Stimulated activated CD4-positive, alpha-beta T cell treated with anti-CD3 and anti-CD28 coated beads, Interleukin-1b, Interleukin-23, amount 100 ng/mL, for 1 hour (primary cell): ENCODE measurements at places on chromosomes 3 and 15.

DNA sequence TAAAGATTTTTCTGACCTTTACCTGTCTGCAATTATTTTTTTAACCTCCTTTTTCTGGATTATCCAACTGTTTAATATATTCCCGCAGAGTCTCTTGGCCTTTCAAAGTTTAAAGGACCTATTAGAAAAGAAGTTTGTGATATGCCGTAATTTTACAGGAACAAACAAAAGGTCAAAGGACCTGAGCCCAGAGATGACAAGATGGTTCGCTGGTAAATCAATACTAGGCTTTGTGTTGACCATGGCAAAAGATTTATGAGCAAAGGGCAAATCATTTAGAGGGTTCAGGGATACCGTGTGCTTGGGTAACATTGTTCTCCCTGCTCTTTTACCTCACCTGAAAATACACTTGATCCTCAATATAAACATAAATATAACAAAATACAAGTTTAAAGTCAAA lies 923.5 kb downstream of the ROBO1 start:
- no peak for DNase-seq

DNA sequence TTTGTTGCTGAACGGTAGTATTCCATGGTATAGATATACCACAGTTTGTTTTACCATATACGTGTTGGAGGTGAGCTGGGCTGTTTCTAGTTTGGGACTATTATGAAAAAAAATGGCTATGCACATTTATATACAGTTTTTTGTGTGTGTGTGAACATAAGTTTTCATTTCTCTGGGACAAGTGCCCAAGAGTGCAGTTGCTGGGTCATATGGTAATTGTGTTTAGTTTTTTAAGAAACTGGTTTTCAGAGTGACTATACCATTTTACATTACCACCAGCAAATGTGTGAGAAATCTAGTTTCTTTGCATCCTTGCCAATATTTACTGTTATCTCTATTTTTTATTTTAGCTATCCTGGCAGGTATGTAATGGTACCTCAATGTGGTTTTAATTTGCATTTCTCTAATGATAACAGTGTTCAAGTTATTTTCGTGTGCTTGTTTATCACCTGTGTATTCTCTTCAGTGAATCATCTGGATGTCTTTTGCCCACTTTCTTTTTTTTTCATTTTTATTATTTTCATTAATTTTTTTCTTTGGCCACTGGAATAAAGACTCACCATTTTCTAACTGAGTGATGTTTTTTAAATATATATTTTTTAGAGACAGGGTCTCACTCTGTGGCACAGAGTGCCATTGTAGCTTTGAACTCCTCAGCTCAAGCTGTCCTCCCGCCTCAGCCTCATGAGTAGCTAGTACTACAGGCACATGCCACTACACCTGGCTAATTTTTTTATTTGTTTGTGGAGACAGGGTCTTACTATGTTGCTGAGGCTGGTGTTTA lies 75.3 kb downstream of the ZNF609 start:
- no peak for DNase-seq

GRCh38 chr15:65642594-65642993 lies 20.9 kb downstream of the SLC24A1 start:
- DNase-seq, result no peak

GRCh38 chr3:117272274-117272673 lies 562.7 kb downstream of the TUSC7 start:
- DNase-seq, result no peak

DNA sequence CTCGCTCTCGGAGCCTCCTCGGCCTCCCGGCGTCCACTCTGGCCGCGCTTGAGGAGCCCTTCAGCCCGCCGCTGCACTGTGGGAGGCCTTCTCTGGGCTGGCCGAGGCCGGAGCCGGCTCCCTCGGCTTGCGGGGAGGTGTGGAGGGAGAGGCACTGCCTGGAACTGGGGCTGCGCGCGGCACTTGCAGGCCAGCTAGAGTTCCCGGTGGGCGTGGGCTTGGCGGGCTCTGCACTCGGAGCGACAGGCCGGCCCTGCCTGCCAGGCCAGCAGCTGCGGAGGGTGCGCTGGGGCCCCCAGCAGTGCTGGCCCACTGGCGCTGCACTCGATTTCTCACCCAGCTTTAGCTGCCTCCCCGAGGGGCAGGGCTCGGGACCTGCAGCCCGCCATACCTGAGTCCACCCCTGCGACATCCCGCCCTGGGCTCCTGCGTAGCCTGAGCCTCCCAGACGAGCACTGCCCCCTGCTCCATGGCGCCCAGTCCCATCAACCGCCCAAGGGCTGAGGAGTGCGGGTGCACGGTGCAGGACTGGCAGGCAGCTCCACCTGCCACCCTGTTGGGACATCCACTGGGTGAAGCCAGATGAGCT lies 765.0 kb downstream of the IGSF11 start:
- no peak for DNase-seq
